ENCODE measurements at places on chromosomes 2 and 18.
A peak's percentile ranks its signal among the peaks of the same experiment; 100 is the strongest.

DNA sequence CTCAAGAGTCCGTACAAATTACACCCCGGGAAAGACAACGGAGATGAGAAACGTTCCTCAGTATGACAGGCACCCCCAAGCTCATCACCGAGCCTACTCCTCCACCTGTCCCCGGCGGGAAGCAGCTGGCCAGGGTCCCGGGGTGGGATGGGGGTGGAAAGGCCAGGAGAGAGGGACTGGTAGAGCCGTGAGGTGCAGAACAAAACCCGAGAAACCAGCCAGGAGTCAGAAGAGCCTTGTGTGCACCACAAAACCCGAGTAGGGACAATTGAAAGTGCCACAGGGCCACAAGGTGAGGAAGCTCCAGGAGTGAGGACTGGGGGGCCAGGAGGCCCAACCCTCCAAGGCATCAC lies 75.5 kb upstream of the SALL3 start:
- no peak for DNase-seq

DNA sequence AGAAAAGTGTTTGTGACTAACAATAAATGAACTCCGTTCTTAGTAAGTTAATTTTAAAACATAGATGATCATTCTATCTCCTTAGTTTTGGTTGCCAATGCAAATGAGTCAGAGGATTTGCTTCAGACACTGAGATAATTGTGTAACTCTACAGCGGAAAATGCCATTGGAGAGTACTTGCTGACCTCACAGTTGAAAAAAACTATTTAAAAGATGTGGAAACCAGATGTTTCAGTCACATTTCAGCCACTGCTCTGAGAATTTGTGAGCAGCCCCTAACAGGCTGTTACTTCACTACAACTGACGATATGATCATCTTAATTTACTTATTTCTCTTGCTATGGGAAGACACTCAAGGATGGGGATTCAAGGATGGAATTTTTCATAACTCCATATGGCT lies at the start of gene TNFAIP6:
TSS of gene TNFAIP6 (plus strand) at position 234 of the 400 bp plus-strand sequence. CDS start at position 309, 75 bp downstream.
- DNase-seq = peak; percentile 98

DNA sequence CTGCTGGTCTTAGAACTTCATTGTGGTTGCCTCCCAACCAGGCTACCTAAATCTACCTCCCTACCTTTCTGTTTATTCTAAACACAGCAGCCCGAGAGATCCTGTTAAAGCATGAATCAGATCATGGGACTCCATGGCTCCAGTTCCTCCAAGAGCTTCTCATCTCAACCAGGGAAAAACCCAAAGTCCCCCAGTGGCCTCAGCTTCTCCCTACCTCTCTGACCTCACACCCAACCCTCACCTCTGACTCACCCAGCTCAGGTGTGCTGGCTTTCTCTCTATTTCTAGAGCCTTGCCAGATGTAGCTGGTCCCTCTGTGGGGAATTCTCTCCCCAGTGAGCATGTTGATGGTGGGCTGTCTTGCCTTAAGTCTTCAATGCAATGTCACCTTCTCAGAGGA lies 93.8 kb upstream of the COPS8 start:
- no peak for DNase-seq

- peak; percentile 47 for DNase-seq
Measured at GRCh38 chr2:186347472-186347871, 138.6 kb upstream of the ZC3H15 start.

- DNase-seq = no peak
Measured at GRCh38 chr2:120896901-120897300, 161.2 kb downstream of the GLI2 start.

- no peak for DNase-seq
Measured at GRCh38 chr2:288758-289361, 969 bp upstream of the ALKAL2 start.

DNA sequence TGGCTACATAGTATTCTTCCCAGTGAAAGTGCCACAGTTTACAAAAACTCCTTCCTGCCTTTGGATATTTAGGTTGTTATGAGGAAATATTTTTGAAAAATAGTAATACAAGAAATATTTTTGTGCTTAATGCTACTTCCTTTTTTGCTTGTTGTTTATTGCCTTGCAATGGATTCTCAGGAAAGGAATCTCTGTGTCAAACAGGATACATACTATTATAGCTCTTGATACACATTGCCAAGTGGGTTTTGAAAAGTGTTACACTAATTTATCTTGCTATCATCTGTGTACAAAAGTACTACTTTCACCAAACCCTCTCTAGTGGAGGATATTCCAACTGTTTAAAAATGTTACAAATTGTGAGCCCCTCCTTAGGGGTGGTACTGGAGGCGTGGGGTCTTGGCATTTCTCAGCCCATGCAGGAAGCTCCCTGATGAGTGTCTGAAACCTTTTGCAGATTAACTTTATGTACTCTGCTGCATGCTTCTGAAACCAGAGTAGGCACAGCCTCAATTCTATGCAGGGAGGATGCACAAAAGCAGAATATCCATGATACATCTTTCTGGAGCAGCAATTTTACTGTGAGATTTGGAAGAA lies 54.5 kb downstream of the EVA1A start:
- DNase-seq = no peak

DNA sequence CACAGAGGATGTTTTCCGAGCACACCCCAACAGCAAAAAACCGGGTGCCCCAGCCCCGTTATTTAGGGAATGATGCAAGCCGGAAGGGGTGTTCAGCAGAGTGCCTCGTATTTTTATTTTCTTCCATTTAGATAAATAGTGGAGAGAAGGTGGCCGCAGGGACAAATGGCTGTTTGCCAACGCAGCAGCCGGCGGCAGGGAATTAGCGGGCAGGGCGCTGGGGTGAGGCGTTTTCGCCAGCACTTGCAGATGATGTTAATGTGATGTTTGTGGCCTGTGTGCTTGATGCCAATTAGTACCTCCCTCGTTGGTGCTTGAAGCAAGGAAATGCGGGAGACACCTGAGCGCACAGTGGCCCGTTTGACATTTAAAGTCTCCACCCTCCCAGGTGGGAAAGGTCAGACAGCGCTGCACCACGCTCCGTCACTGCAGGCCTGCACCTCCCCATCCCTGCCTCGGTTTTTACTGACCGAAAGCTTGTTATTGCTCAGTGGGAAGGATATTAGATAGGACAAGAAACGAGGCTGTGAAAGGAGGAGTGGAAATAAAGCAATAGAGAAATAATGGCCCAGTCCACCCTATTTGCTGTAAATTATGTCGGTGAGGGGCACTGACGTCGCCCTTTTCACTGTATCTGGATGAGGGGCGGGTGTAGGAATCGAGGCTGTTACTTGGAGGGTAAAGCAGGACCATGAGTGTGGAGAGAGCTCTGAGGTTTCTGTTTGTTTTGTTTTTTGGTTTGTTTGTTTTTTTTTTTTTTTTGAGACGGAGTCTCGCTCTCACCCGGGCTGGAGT lies 39.1 kb downstream of the NFATC1 start:
- no peak for DNase-seq

DNA sequence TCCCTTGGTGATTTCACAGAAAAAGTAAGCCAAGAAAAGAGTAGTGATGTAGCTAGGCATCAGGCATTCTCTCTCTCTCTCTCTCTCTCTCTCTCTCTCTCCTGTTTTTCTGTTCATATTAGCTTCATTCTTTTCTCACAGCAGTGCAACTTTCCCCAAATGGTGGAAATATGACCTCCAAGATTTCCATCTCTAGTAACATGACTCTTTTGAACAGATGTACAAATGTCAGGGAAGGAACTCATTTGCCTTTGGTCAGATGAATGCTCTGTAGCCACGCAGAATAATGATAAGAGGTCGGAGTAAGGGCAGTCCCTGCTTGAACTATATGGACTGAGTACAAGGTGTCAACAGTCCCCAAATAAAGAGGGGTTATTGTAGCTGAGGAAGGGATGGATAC lies 316.2 kb downstream of the GALNT13 start:
- DNase-seq = no peak

- DNase-seq = peak; percentile 64
Measured at GRCh38 chr2:12704378-12704777, 12.4 kb upstream of the TRIB2 start.

GRCh38 chr2:162938387-162938786 lies 99.8 kb upstream of the KCNH7 start:
- DNase-seq = no peak

- DNase-seq = no peak
Measured at GRCh38 chr2:159832858-159833257, 34.9 kb upstream of the CD302 start.

- no peak for DNase-seq
Measured at GRCh38 chr2:234986390-234986789, 34.6 kb downstream of the SH3BP4 start.

GRCh38 chr2:86143926-86144685 lies 38.1 kb downstream of the PTCD3 start:
- DNase-seq = no peak

GRCh38 chr2:20040489-20041172 lies 10.8 kb downstream of the LAPTM4A start:
- DNase-seq = peak; percentile 64

GRCh38 chr2:19559596-19560240 lies 201.3 kb upstream of the OSR1 start:
- no peak for DNase-seq

GRCh38 chr2:65067806-65068553 lies 11.8 kb downstream of the CEP68 start:
- no peak for DNase-seq

Measured in fibroblast of mammary gland (primary cell).